ENCODE measurements at places on chromosomes 3 and 15. TPM values are rescaled to one million over a fixed set of nuclear protein-coding genes. Genes with fewer than 3 reads are reported as not detected.

GRCh38 chr15:93296759-93297500, 207.9 kb upstream of the RGMA start:
- no peak for DNase-seq

GRCh38 chr3:158918451-158918850, 116.6 kb downstream of the MFSD1 start:
- DNase-seq = no peak

- peak; percentile 63 for DNase-seq
Measured at GRCh38 chr3:129439226-129439816, 427 bp downstream of the MBD4 start.

GRCh38 chr3:152615681-152616080, 219.2 kb upstream of the P2RY1 start:
- no peak for DNase-seq

GRCh38 chr15:64209680-64210334, 47.0 kb upstream of the PPIB start:
- DNase-seq = no peak

DNA sequence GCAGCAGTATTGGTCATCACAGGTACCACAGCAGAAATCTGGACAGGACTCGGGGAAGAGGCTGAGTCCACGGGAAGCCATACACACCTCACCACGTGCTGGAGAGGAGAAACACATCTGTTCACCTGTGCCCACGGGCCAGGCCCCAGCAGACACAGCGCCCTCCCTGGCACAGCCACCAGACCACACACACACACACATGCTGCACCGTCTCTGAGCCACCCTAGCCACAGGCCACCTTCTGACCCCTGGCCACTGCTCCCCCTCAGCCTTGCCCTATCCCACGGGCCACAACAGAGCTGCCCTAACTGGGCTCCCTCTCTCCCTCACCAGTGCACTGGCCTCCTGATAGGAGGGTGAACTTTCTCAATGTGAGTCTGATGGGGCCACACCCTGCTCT, 2.8 kb downstream of the SHISA5 start:
- DNase-seq = no peak

- peak; percentile 61 for DNase-seq
Measured at GRCh38 chr3:126501054-126501453, 16.5 kb downstream of the UROC1 start.

DNA sequence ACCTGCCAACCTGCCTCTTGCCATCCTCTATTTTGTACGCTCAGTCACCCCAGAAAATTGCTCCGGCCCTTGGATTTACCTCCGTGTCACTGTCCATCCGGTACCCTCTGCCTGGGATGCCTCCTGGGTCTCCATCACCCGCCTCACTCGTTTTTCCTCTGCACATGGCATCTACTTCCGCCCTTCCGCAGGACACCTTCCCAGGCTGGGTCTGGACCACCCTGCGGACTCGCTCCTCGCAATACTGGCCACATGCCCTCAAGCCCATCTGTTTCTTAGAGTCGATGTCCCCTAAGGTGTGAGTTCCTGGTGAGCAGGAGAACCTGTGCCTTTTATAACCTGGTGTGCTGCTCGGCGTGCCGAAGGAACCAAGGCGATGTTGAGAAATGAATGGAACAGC, 58.5 kb downstream of the APBA2 start:
- no peak for DNase-seq

- DNase-seq = no peak
Measured at GRCh38 chr3:29245441-29245840, 35.4 kb upstream of the RBMS3 start.

GRCh38 chr3:158836312-158836711, 34.5 kb downstream of the MFSD1 start:
- DNase-seq = no peak

DNA sequence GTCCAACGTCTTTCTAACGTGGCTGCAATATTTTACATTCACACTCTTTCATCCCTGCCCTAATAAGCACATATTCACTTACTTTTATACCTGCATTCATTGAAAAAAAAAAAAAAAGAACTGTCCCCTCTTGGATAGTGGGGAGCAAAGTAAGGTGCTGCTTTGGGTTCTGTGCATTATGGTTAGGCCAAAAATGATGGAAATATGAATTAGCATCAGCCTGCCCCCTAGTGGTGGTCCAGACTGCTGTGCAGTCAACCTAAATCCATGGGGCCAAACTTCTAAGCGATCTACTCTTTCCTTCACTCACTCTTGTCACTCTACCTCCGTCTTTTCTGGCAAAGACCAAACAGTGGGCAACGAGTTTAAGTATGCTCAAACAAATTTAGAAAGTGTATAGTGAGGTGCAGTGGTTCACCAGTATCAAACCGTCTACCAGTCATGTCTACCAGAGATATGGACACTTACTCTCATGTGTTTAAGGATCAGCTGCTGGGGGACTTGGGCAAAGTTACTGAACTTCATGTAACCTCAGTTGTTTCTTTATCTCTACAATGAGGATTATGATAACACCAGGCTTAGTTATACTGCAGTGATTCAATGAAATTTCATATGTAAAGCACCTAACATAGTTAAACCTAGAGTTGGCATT, 61.5 kb upstream of the GRM7 start:
- DNase-seq = peak; percentile 61

DNA sequence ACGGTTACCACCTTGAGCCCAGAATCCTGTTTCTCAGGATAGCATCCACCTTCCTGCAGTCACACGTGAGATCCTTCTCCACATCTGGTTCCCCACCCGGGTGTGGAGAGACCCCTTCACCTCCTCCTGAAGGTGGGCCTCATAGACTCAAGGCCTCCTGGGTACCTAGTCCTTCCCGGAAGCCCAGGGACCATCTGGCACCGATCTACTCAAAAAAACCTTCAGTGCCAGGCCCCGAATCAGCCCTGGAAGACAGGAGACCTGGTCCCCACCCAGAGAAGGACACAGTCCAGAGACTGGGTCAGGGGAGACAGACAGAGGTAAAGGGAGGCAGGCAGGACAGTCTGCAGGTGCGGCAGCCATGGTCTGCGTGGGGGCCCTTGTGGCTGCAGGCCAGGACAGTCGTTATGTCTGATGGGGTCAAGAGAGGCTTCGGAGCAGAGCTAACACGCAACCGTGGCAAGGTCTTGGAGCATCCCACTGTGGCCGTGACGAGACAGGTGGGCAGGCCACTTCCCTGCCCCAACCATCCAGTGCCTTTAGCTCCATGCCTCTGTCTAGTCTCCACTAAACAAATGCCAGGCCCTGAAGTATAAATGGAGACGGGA, 112.2 kb upstream of the ABHD17C start:
- DNase-seq = no peak

DNA sequence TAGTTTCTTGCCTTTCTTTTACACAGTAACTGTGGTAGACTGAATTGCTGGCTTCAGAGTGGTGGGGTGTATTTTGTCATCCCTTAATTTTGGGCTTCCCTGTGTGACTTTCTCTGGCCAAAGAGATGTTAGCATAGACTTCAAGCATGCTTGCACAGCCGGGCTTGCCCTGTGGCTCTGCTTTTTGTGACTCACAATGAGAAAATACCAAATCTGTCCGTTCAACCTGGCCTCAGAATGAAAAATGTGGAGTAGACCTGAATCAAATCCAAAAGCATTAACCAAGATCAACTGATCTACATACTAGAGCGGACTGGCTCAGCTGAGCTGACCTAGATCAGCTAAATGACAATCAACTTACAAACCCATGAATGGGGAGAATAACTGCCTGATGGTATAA, 51.4 kb downstream of the PLAAT1 start:
- no peak for DNase-seq

DNA sequence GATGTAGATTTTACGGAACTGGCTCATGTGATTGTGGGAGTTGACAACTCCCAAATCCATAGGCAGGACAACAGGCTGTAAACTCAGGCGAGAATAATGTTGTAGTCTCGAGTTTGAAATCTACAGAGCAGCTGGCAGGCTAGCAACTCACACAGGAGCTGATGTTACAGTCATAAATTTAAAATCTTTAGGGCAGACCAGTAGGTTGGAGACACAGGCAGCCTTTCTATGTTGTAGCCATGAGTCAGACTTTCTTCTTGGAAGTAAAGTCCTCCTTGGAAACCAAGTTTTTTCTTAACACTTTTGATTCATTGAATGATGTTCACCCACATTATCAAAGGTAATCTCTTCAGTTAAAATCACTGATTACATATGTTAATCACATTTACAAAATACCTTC, 89.1 kb upstream of the ALCAM start:
- no peak for DNase-seq

DNA sequence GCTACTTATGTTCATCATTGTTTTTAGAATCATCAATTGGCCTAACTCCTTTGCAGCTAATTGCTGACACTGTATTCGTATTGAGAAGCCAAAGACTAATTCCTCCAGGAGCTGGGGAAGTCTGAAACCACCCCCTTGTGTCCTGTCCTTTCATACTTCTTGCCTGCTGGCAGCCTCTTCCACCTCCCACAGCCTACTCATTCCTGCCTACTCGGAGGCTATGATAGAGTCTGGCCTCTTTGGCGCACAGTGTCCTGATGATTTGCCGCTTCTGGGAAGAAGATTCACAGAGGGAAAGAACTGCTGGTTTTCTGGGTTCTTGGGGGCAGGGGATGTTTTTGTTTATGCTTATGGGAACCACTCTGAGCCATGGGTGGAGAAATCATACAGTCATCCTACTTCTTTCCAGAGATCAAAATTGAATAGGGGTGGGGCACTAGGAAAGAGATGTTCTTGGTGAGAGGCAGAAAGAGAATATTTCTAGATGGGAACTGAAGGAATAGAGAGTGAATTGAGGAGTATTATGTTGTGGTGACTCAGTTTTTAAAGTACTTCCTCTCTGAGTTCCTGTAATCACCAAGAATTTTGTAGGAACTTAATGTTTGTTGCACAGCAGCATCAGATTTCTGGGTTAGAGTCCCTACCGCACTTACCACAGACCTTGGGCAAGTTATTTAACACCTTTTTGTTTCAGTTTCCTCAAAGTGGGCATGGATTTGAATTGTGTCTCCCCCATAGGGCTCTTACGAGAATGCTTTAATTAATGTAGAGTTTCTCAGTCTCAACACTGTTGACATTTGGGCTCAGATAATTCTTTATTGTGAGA, 22.1 kb upstream of the SCAANT1 start:
- DNase-seq = peak; percentile 70

GRCh38 chr3:70832089-70832833, 519.8 kb upstream of the MDFIC2 start:
- no peak for DNase-seq

GRCh38 chr3:129352650-129353588, 74.2 kb downstream of the HMCES start:
- DNase-seq = no peak

- no peak for DNase-seq
Measured at GRCh38 chr3:178513546-178514380, 22.5 kb upstream of the KCNMB2 start.

DNA sequence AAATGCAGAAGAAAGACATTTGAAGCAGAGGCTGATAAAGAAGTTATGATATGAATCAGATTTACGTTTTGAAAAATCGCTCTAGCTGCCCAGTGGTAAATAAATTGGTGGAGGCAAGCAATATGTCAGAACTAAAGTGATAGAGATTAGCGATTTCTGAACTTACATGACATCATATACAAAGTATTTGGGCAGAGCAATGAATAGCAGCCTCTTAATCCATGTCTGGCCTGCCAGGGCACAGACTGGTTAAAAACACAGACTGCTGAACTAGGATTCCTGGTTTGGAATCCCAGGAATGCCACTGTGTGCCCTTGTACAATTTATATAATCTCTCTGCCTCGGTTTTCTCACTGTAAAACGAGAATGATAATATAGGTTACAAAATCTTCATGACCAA, 243.1 kb upstream of the SETMAR start:
- DNase-seq = peak; percentile 43

GRCh38 chr3:14210843-14211594, 32.4 kb downstream of the LSM3 start:
- DNase-seq = peak; percentile 13

DNA sequence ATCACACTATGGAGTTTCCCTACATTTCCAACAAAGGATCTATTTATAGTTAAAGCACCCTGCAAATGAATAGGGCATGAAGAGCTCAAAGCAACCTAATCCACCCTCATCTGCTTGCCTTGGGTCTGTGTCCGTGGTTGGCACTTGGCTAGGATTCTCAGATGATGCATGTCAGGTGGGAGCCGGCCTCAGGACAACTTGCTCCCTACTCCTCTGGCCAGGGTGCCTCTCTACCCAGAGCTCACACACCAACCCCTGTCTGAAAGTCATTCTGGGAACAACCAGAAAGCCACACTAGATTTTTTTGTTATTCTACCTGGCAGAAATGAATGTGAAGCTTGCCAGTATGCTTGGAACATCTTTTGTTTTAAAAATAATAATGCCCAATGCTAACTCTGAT, 13.2 kb downstream of the ARHGEF3 start:
- DNase-seq = no peak

DNA sequence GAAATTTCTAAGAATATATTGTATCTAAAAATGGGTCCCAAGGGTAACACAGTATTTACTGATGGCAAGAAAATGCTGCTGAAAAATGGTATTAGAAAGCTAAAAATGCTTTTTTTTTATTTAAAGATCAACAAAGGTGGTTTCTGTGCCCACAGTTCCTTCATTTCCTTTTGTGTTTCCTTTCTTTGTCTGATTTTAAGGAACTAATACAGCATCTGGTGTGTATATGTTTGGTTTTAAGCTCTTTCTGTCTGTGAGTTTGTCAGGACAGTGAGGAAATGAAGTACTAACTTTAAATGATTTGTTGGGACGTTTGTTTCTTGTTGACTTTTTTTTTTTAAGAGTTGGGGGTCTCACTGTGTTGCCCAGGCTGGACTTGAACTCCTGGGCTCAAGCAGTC, 38.2 kb downstream of the RASA2 start:
- no peak for DNase-seq

GRCh38 chr15:77481670-77482069, 61.0 kb downstream of the HMG20A start:
- no peak for DNase-seq

GOLGA6L4 gene
- 0.19 TPM for total RNA-seq

RTP3 gene
- not detected for total RNA-seq

ADGRG7 gene
- not detected for total RNA-seq

FBXO45 gene
- total RNA-seq = 23.1 TPM

DPPA2 gene
- total RNA-seq = 1.2 TPM

CDAN1 gene
- 18.7 TPM for total RNA-seq

PP2D1 gene
- total RNA-seq = not detected

ASB14 gene
- total RNA-seq = not detected

TEX55 gene
- total RNA-seq = not detected

MKRN3 gene
- total RNA-seq = not detected

LRTM1 gene
- total RNA-seq = not detected

Measured in neural progenitor cell (in vitro differentiated cells).